ENCODE measurements at places on chromosomes 12 and 14. TPM values are rescaled to one million over a fixed set of nuclear protein-coding genes. Genes with fewer than 3 reads are reported as not detected.

GPR84 gene
- not detected for total RNA-seq

SALL2 gene
- total RNA-seq = not detected

HSPB8 gene
- 67.5 TPM for total RNA-seq

PRKAB1 gene
- total RNA-seq = 143 TPM

FITM1 gene
- 0.87 TPM for total RNA-seq

ASCL1 gene
- total RNA-seq = not detected

LTBP2 gene
- 12.9 TPM for total RNA-seq

AMDHD1 gene
- total RNA-seq = not detected

CD69 gene
- 2.2 TPM for total RNA-seq

LRIG3 gene
- 202 TPM for total RNA-seq

TSHR gene
- total RNA-seq = 0.45 TPM

KRT3 gene
- total RNA-seq = not detected

DNA sequence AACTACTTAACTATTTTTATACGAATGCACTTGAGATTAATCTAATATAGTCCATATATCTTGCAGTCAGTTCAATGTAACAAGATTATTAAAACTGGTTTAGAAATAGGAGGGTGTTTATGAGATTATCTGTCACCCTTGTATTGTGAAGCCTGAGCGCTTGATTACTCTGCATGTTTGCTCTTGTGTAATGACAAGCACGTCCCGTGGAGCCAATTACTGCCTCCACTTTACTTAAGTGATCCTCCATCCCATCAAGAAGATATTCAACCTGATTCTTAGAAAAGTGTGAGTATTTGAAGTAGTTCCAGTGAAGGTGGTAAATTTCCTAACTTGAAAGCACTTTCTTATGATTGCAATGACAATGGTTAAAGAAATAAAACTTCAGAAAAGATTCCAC lies 415.2 kb upstream of the GARIN6 start:
- DNase-seq = no peak

- no peak for DNase-seq
These were observed 247.6 kb downstream of the RPAP3 start for GRCh38 chr12:47458279-47458678.

DNA sequence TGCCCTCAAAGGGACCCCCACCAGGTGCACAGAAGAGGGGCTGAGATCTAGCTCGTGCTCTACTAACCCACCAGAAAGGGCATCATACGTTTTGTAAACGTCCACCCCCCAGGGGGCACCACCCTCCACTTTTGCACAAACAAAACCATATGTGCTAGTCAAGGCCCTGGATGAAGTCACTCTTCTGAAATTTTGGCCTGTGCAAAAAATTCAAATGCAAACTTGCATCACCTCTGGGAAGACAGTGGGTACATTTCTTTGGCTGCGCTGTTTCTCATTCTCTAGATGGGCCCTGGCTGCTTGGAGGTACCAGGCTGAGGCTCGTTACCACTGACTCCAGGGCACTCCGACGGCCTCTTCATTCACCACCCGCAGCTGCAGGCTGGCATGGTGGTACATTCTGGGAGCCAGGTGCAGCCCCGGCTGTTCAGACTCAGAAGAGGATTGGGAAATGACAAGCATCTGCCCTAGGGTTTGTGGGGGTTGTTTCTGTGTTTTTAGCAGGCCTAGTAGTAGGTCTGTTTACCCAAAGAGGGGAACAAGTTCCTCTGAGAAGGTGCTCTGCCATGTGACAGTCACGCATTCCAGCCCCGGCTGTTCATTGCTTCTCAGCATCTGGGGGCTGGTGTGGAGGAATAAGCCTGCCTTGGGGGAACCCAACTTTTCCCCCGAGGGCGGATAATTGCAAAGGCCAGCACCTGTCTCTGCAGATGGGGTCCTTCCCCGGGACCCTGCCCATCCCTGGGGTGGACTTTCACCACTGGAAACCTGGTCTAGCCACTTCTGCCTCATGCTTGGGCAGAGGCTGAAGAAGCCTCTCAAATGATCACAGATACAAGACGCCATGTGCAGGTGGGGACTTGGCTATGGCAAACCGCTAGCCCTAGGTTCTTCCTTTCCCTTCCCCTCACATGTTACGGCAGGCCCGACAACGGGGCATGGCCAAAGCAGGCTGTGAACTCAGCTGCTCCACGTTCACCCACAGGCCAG lies 147.6 kb downstream of the DPF3 start:
- DNase-seq = peak; percentile 15

- DNase-seq = no peak
These were observed 241.0 kb downstream of the ASCL1 start for GRCh38 chr12:103198499-103198898.

DNA sequence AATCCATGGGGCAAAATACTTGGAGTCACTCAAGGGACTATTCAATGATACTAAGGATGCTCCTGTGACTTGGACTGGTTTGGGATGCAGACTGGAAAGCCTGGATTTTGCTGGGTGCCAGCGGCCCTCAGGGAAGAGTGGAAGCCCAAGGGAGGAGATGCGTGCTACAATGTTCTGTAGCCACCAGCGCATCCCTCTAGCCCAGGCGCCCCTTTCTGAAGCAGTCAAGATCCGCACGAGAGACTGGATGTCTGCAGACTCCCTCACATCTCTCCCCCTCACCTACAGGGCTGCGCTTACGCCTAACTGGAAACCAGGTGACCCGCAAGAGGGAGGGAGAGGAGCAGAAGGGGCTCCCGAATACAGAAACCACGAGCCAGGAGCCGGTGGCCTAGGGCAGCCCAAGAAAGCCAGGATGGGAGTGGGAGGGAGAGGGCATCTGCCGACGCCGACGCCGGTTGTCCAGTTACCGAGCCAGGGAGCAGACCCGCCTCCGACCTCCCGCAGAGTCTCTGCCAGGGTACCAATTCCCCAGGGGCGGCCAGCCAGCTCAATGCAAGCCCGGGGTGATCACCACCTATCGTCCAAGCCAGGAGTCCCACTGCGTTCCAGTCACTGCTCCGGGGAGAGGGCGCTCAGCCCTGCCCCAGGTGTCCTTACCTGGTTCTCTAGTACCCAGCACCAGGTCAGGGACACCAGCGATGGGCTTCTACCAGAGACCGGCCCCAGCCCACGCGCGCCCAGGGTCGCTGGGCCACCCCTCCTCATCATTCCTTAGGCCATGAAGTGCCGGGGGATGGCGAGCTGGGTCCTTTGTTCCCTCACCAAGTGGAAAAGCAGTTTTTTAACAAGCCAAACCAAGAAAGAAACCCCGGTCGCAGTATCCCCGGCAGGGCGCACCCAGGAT lies 1.2 kb downstream of the NTN4 start:
- peak; percentile 51 for DNase-seq

DNA sequence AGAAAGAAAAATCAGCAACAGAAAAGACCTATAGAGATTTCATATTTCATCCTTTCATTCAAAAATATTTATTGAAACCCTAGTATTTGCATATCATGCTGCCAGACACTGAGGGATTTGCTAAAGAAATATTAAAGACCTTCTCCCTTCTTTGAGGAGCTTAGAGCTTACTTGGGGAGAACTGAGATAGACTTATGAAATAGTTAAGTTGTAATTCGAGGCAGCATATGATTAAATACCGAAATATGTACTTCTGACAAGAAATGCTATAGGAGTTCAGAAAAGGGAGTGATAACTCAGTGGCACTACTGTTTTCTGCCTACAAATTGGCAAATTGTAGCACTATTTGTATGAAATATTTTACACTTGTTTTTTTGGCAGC lies 59.1 kb downstream of the PLXNC1 start:
- DNase-seq = no peak

- no peak for DNase-seq
These were observed 16.2 kb downstream of the RXYLT1 start for GRCh38 chr12:63795944-63796343.

- no peak for DNase-seq
These were observed 16.3 kb downstream of the SPX start for GRCh38 chr12:21542403-21542802.

DNA sequence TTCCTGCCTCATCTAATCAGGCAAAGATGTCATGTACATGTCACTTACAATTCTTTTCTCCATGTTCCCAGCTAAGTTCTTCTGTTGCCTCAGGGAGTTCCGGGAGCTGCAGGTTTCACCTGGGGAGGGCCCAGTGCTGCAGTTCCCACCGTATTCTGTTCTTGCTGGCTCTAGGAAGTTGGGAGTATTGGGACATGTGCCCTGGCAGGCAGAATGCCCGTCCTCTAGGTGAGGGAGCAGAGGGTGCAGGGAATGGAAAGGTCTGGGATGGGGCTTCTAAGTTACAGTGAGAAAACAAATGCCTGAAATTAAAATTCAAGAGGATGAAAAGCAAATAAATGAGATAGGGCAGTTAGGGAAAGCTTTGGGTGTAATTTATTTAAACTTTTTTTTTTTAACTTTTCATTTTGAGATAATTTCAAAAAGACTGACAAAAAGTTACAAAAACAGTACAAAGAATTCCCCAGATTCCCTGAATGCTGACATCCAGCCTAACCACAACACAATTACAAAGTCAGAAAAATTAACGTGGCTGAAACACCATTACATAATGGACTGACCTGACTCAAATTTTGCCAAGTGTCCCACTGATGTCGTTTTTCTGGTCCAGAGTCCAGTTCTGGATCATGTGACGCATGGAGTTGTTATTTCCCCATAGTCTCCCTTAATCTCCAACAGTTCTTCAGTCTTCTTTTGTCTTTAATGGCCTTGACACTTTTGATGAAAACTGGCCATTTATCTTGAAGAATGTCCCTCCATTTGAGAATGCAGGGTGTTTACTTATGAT lies 187.2 kb upstream of the MYL2 start:
- no peak for DNase-seq

GRCh38 chr14:92524602-92525185 lies 11.1 kb downstream of the RIN3 start:
- DNase-seq = no peak

- DNase-seq = no peak
These were observed 85.7 kb downstream of the GPATCH2L start for GRCh38 chr14:76237349-76237990.

GRCh38 chr14:30252151-30252550 lies 306.8 kb upstream of the G2E3 start:
- no peak for DNase-seq

DNA sequence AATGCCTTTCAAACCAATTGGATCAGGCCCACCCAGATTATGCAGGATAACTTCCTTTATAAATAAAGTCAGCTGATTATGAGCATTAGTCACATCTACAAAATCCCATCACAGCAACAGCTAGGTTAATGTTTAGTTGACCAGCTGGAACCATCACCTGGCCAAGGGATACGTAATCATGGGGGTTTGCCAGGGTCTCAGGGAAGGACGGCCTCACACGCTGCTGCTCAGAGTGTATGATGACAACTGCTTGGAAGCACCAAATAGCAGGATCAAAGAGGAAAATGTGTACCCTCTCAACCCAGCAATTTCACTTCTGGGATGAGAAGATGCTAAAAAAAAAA lies 162.6 kb downstream of the SLC15A4 start:
- peak; percentile 47 for DNase-seq

DNA sequence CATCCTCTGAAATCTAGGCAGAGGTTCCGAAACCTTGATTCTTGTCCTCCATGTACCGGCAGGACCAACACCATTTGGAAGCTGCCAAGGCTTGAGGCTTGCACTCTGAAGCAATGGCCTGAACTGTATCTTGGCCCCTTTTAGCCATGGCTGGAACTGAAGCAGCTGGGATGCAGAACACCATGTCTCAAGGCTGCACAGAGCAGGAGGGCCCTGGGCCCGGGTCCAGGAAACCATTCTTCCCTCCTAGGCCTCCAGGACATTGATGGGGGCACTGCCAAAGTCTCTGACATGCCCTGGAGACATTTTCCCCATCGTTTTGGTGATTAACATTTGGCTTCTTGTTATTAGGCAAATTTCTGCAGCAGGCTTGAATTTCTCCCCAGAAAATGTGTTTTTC lies 198.7 kb downstream of the EFCAB11 start:
- DNase-seq = no peak

DNA sequence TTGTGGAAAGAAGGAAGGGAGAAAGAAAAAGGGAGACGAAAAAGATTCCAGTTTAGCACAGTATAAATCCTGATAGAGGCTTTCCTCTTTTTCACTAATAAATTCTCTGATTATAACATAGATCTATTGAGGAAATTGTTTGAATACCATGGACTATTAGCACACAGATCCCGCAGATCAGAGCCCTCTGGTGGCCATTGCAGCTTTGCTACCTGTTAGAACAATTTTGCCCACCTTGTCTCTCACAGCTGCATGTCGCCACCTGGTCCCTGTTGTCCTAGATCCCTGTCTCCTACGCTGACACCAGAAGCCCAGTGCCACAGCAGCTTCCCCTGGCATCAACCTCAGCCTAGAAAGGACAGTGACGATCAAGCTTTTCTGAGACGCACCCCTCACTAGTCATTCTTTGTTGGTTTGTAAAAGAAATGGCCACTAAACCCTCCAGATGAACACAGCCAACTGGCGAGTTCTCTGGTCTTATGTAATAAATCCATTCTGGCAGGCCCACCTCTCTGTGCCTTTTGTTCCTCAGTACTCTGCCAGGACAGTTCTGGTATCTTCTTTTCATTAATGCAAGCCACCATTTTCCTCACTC lies 9.9 kb downstream of the GPHB5 start:
- DNase-seq = no peak

All from stomach (tissue), 19 donors.